ENCODE measurements at places on chromosomes 6 and 20.

DNA sequence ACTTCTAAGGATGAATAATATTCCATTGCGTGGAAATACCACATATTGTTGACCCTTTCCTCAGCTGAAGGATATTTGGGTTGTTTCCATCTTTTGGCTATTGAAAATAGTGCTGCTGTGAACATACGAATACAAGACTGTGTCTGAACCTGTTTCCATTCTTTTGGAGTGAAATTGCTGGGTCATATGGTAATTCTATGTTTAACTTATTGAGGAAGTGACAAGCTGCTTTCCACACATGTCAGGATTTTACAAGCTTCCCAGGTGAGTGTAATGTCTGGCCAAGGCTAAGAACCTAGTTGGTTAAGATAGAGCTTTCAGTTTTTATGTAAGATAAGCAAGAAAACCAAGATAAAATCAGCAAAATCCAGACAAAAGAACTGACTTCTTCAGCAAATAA lies 48.8 kb downstream of the PPP1R3G start:
- DNase-seq: no peak

DNA sequence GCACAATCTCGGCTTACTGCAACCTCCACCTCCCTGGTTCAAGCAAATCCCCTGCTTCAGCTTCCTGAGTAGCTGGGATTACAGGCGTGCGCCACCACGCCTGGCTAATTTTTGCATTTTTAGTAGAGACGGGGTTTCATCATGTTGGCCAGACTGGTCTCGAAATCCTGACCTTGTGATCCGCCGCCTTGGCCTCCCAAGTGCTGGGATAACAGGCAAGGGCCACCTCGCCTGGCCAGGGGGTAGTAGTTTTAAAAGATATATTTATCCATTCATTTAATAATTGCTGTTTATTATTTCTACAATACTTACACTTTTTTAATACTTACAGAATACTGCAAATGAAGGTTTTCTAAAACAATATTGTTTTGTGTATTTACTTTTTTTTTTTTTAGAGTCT lies 15.5 kb upstream of the DDX27 start:
- DNase-seq: no peak

- no peak for DNase-seq
Measured at GRCh38 chr6:162721404-162721687, 6.2 kb downstream of the PRKN start.

DNA sequence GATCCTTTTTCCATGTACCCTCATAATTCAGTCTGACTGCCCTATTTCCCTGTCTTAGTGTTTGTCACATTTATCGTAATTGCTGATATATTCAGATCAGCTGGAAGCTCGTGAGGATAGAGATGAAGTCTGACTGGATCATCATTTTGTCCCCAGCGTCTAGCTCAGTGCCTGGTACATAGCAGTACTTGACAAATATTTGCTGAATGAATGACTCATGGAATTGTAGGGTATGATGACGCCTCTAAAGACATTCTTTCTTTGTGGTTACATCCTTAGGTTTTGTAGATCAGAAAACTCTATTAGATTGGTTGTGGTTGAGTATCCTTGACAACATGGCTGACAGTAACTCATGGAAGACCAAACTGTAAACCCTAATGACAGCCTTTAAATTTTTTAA lies 68.9 kb downstream of the MTHFD1L start:
- no peak for DNase-seq

GRCh38 chr6:158763434-158764182 lies 55.6 kb downstream of the EZR start:
- DNase-seq: no peak

DNA sequence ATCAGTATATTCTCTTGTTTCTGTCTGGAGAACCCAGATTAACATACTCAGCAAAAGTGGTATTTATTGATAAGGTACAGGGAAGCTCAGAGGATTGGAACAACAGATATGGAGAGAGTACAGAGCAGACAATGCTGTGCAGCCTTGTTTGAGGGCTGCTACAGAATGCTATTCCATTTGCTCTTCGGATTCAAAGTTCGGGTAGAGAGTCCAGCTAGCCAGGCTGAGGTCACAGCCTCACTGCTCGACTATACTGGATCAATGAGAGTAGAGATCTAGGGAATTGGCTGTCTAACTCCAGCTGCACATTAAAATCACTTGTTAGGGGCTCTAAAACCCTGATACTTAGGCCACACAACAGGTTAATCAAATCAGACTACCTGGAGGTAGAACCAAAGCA lies 200.1 kb upstream of the BTBD3 start:
- no peak for DNase-seq

- no peak for DNase-seq
Measured at GRCh38 chr6:102981490-102982015, 1588.0 kb downstream of the GRIK2 start.
